ENCODE measurements at places on chromosomes 2 and 18.

DNA sequence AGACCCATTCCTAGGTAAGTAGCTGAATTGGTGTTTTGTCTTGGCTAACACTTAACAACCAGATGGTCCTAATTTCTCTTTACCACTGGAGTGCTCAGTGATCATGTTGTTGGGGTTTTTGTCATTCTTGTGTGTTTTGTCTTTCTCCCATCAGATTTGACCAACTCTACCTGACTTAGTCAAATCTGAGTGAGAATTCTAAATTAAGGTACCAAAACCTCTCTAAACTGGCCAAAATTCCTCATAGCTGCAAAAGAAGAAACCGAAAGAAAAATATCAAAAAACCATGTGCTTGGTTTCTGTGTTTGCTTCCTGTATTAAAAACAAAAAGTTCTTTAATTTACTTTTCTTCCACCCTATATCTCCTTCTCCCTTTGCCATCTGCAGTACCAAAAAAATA, 350.7 kb upstream of the SPHKAP start:
- no peak for DNase-seq

- DNase-seq, result no peak
Observed at GRCh38 chr2:148524519-148524919, 120.0 kb upstream of the EPC2 start.

- DNase-seq, result no peak
Observed at GRCh38 chr2:41020358-41020757, 568.5 kb upstream of the SLC8A1 start.

GRCh38 chr2:181680937-181681811, 857 bp upstream of the NEUROD1 start:
- DNase-seq, result no peak

DNA sequence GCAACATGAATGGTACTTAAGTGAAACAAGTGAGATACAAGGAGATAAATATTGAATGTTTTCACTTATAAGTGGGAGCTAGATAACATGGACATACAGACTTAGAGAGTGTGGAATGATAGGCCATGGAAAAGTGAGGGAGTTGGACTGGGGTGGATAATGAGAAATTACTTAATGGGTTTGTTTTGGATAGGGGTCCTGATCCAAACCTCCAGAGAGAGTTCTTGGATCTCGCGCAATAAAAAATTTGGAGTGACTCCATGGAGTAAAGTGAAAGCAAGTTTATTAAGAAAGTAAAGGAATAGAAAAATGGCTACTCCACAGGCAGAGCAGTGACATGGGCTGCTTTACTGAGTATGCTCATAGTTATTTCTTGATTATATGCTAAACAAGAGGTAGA, 508.9 kb downstream of the CNTNAP5 start:
- DNase-seq, result no peak

DNA sequence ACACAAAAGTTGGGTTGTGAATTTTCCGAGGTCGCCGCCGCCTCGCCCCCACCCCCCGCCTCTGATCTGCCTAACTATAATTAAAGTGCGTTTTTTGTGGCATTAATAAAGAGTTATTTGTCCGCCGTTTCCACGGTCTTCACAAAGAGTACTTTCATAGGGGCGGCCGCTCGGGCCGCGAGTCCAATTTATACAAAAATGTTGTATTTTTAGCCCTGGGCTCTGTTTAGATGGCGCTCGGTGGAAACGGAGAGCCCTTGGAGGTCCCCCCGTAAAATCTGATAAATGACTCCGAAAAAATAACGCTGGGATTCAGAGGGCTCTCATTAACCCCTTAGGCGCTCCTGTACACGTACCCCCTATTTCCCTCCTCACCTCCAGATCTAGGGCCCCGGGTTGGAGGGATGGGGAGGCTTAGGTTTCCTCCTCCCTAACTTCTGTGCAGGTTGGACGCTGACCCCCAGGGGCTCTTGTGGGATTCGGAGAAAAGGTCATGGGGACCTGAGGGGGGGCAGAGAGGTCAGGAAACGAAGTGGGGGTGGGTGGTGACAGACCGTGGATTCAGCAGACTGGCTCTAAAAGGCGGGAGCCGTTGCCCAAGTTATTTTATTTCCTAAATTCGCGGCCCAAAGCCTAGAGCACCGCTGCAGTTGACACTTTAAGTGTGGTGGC, 1.9 kb downstream of the CYP26B1 start:
- no peak for DNase-seq

GRCh38 chr2:234555616-234556249, 58.9 kb upstream of the ARL4C start:
- DNase-seq, result no peak

DNA sequence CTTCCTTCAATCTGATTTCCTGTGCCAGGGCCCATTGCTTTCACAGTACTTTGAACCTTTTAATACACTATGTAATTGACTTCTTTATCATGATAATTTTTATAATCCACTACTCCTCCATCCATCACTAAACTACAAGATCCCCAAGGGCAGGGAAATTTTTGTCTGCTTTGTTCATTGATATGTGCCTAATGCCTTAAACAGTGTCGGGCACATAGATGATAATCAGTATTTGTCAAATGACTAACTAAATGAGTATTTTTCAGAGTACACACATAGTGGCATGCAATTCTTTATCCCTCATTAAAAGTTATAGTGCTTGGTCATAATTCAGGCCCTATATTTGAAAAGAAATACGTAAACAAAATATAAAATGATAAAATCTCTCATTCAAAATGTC, 5.3 kb upstream of the STAMBP start:
- no peak for DNase-seq

- DNase-seq, result no peak
Observed at GRCh38 chr18:34779112-34779511, 69.0 kb downstream of the DTNA start.

DNA sequence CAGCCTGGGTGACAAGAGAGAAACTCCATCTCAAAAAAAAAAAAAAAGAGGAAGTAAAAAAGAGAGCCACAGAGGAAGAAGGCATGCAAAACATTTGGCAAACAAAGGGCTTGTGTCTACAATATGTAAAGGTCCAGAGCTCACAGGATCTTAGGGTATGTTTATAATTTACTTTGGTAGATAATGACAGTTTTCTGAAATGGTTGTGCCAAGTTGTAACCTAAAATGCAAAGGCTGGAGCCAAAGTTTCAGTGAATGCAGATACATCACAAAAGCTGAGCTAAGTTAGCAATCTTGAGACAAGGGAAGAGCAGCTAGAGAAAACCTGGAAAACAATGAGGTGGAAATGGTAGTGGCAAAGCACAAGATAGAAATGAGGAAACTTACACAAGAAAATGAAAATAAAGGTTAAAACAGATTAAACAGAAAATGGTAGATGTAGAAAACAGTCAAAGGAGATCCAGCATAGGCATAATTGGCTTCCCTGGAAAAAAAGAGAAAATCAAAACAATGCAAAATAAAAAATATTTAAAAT, 77.5 kb upstream of the HK2 start:
- DNase-seq, result no peak

DNA sequence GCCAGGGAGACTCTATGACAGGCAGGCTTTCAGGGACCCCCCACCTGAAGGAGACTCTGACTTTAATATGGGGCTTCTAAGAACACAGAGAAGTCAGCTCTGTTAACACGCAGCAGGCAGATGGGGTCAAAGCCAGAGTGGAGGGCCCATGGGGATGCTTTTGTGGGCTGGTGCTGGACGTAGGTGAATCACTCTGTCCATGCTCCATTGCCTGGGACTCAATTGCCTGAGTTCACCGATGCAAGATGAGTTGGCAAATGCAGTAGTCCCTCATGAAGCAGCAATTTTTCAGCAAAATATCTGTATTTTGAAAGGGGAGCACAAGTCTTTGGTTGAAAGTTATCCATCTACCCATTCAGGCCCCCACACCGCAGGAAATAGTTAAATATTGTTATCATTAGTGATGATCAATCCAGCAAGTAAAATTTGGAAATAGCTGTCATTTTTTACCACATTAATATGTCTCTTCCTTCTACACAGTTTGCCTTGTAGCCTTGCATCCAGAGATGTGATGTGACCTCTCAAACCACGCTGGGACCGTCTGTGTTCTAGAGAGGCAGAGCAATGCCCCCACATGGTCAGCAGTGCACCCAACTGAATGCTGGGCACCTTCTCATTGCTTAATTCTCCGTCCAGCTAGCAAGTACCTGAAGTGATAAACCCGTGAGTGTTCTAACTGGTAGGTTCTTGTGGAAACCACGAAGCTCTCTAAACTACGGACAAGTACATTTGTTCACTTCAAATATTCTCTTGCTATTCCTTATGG, 34.8 kb upstream of the FAM110C start:
- DNase-seq, result no peak

GRCh38 chr18:75491361-75491760, 63.9 kb upstream of the SMIM21 start:
- DNase-seq, result no peak

Data from NCI-H1092 treated with DMSO at 0.1 percent for 48 hours (cell line).